ENCODE measurements at places on chromosomes 4 and X. TPM values are rescaled to one million over a fixed set of nuclear protein-coding genes. Genes with fewer than 3 reads are reported as not detected.

GRCh38 chr4:38163216-38164006, 203.2 kb downstream of the PTTG2 start:
- no peak for DNase-seq

DNA sequence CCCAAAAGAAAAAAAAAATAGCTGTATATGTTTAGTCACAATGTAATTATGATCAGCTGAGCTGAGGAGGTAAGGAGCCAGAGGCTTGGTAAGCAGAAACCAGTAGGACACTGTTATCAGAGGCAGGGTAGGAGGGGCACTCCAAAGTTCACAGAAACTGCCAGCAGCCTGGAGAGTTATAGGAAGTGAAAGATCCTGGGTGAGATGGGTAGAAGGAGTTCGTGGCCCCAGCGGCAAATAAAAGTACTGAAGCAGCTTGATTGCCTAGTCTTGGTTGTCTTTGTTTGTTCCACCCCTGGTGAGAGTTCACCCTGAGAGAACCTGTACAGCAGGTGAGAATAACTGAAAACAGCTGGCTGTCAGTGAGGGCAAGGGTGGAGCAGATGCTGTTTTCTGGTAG, 340.8 kb downstream of the ADGRL3 start:
- DNase-seq: no peak

GRCh38 chr4:32102896-32103295, 1382.7 kb downstream of the PCDH7 start:
- DNase-seq: no peak

GRCh38 chr4:78518561-78518960, 33.0 kb upstream of the ANXA3 start:
- DNase-seq: no peak

DNA sequence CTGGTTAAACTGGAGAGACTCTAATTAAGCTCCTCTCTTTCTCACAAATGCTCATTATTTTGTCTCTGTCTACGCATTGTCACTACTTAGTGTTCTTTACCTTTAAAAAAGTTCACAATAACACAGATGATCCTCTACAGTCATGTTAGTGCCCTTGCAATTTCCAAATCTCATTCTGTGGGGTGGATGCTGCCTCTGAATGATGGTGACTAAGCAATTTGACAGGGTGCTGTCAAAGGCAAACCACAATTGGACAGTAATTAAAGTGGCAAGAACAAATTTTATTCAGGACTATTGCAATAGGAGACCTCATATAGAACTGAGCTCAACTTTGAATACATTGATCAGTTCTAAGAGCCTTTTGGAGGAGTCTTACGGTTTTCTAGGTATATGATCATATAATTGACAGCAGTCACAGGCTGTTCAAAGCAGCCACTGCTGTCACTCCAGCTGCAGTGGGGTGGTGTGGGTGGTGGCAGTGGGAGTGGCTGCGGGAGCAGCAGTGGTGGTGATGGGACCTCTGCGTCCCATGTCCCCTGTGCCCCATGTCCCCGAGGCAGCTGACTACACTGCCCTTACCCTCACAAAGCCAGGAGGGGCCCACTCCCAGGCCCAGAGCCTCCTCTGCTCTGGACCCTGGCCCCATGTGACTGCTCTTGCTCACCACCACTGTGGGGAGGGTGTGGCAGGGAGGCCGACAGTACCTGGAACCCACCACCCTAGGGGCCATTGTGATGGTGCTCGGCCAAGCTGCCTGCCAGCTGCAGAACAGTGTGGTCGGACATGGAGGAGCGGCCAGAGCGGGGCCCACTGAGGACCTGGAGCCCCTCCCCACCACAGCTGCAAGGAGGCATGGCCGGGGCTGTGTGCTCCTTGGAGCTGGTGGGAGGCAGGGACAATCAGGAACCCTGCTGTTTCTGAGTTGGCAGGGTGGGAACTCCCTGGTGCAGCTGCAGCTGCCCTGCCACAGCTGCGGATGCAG, 30.4 kb upstream of the PAGE1 start:
- no peak for DNase-seq

GRCh38 chrX:108415891-108416290, 22.3 kb downstream of the COL4A6 start:
- DNase-seq: no peak

GRCh38 chr4:7774301-7775294, 165.1 kb downstream of the AFAP1 start:
- DNase-seq: no peak

DNA sequence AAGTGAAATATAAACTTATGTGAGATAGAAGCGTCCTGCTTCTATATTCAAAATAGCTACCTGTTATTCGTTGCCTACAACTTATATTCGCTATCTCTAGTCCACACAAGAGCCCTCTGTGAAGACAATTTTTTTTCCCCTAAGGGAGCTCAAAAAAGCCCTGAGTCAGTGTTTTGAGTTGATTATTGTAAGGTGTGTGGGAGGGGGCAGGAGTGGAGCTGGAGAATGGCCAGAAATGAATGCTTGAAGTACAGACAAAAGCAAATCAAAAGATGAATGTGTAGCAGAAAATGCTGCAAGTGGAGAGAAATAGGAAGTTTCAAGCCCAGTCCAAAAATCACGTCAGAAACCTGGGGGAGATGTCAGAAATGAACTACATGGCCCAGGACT, 655.0 kb upstream of the LCORL start:
- no peak for DNase-seq

DNA sequence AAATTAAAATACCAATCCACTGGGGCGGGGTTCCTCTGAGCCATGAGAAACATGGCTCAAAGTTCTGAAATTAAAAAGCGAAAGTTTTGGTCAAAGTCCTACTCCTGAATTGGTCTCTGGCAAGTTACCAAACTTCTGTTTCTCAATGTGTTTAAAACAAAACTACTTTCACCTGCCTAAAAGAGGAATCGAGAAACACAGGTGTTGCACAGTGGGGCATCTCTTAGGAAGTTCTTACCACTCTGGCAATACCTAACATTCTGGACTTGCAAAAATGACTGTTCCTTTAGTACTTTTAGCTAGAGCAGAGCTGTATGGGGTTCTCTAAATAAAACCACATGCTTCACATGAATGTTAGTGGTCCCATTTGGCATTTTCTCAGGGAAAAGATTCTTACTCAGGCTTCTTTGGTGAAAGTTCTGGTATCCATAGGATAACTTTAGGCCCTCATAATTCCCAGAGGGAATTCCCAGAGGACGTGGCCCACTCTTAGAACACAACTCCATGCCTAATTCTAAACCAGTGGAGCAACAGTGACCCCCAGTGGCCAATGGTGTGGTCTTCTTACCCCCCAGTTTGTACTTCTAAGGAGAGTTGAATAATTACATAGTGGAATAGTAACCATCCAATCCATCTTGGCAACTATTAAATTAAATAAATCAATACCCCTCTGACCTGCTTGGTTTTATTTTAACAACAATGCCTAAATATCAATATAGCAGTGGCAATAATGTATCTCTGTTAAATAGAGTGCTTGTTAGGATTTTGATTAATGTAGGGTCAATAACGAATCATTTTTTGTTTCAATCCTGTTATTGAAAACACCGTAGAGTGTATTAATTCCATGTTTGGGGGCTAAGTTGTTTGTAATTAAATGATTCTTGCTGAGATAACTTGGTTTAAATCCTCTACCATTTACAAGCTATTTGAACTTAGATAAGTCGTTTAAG, 21.9 kb downstream of the BMP3 start:
- DNase-seq: peak; percentile 68

GRCh38 chr4:85697854-85698253, 222.9 kb downstream of the ARHGAP24 start:
- no peak for DNase-seq

GRCh38 chr4:127335073-127335620, 297.6 kb upstream of the INTU start:
- no peak for DNase-seq

- no peak for DNase-seq
Measured at GRCh38 chrX:70437011-70437410, 7.6 kb upstream of the DLG3 start.

DNA sequence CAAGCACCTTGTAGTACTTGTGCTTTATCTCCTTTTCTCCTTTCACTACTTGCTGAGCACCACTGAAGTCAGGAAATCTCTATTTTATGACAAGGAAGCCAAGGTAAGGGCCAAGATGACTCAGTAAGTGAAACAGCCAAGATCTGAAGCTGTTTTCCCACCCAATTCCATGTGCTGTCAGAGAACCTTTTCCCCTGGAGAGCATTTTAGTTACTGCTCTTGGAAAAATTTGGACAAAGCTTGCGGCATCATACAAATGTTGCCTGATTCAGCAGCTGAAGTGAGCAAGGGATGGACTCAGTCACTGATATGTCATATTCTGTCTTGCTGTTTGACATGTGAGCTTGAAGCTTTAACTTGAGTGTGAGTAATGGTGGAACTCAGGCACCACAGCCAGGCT, 391.4 kb downstream of the RAB28 start:
- no peak for DNase-seq

DNA sequence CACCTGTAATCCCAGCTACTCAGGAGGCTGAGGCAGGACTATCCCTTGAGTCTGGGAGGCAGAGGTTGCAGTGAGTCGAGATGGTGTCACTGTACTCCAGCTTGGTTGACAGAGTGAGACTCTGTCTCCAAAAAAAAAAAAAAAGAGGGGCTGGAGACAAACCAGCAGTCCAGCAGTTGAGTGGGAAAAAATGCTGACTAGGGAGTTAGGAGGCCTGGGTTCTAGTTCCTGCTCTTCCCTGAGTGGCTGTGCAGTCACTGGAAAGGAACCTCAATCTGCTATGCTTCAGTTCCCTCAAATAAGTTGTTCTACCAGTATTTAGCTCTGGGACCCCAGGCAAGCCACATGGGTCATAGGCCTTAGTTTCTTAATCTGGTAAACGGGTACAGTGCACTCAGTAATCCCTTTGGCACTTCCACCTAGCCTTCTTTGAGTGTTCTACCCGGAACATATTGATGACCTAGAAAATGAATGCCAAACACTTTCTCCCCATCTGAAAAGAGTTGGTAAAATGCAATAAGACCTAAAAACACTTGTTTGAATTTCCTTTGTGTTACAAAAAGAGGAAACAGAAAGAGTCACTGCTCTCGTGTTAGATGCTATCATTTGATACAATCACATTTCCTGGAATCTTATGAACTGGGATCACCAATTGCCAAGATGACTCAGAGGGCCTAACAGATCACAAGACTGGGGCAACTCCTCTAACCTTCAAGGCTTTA, 99.3 kb upstream of the EGFL6 start:
- no peak for DNase-seq

- DNase-seq: no peak
Measured at GRCh38 chr4:86060341-86060740, 299.5 kb downstream of the MAPK10 start.

DNA sequence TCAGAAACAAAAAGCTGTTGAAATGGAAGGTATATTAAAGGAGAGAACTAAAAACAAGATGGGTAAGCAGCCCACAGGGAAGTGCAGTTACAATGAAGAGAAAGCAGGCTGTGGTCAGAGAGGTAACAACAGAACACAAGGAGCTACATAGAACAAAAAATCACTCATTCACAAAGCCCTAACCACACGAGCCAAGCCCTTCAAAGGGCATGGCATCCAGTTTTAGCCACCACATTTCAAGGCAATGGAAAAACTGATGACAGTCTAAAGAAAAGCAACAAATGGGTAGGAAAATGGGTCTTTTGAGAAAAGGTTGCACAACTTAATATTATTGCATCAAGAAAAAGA, 37.5 kb downstream of the KDR start:
- no peak for DNase-seq

DNA sequence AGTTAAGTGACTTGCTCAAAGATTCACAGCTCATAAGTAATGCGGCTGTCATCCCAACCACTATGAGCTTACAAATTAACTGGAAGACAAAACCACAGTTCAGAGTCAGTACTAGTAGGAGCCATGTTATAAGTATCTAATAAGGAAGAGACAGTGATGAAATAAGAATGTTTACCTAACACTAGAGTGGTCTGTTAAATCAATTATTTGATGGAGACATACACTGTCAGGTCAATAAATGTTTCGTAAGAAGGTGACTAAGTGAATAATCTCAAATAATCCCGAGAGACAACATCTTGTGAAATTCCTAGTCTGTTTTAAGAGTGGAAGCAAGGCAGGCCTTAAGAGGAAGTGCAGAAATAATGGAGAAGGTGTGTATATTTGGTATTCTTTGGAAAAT, 25.8 kb upstream of the AMELX start:
- no peak for DNase-seq

DNA sequence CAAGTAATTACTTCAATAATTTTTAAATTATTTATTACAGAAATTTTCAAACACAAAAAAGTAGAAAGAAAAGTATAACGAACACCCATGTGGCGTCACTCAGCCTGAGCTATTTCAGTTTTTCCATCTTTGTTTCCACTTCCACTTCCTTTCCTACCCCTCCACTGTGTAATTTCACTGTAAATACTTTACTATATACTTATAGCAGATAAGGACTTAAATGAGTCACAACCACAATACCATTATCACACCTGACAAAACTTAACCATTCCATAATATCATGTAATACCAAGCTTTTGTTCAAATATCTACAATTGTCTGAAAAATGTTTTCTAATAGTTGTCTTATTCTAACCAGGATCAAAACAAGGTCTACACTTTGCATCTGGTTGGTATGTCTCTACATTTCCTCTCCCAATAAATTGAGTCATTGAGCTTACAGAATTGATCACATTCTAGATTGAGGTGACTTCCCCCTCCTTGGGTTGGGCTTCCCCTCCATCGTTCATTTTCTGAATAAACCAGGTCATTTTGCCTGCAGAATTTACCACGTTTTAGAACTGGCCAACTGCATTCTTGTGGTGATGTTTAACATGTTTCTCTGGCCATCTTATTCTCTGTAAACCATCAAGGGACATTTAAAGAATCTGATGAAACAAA, 48.7 kb downstream of the ATP10D start:
- DNase-seq: no peak

DNA sequence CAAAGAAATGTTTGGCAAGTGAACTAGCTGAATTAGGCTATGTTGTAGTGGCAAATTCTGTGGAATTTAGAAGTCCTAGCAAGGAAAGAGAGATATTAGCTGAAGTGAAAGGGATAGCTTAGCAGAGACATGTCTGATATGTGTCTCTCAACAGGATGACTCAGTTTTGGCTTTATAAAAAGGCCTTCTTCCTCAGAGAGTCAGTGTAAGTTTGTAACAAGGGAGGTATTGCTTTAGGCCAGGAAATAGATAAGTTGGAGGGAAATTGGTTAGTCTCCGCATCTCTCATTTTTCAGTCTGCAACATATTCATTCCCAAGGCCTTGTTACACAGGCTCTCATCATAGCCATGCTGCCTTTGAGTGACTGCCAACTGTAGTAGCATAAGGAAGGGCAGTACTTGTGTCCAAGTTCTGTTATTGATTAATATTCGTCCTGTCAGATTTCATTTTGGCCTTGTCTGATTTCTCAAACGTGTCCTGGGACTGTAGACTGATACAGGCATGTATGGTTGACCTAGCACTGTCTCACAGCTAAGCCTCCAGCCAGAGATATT, 4.0 kb downstream of the TMEM164 start:
- no peak for DNase-seq

- no peak for DNase-seq
Measured at GRCh38 chrX:13440176-13440575, 120.3 kb upstream of the ATXN3L start.

GRCh38 chr4:61067381-61067780, 132.7 kb upstream of the ADGRL3 start:
- DNase-seq: no peak

- DNase-seq: no peak
Measured at GRCh38 chrX:18368402-18368801, 13.9 kb upstream of the SCML2 start.

ERVMER34-1 gene
- total RNA-seq: 2.2 TPM

GRPR gene
- 1.8 TPM for total RNA-seq

PF4V1 gene
- total RNA-seq: not detected

ARHGEF38 gene
- total RNA-seq: 1.6 TPM

AP1S2 gene
- 82.6 TPM for total RNA-seq

TCEAL2 gene
- total RNA-seq: 7.2 TPM

NPY5R gene
- 1.5 TPM for total RNA-seq

CTAG1A gene
- total RNA-seq: not detected

CNGA1 gene
- 1.00 TPM for total RNA-seq

CRMP1 gene
- total RNA-seq: 17.6 TPM

CFI gene
- total RNA-seq: 0.24 TPM

Measured in progenitor cell of endocrine pancreas (in vitro differentiated cells).